Hepatic stellate cell (primary cell): ENCODE measurements at places on chromosomes 7 and 10.
A peak's percentile ranks its signal among the peaks of the same experiment; 100 is the strongest.

- DNase-seq: no peak
These were observed 39.0 kb downstream of the DIP2C start for GRCh38 chr10:650441-650851.

- no peak for DNase-seq
These were observed 261.1 kb downstream of the GFRA1 start for GRCh38 chr10:116011929-116012328.

DNA sequence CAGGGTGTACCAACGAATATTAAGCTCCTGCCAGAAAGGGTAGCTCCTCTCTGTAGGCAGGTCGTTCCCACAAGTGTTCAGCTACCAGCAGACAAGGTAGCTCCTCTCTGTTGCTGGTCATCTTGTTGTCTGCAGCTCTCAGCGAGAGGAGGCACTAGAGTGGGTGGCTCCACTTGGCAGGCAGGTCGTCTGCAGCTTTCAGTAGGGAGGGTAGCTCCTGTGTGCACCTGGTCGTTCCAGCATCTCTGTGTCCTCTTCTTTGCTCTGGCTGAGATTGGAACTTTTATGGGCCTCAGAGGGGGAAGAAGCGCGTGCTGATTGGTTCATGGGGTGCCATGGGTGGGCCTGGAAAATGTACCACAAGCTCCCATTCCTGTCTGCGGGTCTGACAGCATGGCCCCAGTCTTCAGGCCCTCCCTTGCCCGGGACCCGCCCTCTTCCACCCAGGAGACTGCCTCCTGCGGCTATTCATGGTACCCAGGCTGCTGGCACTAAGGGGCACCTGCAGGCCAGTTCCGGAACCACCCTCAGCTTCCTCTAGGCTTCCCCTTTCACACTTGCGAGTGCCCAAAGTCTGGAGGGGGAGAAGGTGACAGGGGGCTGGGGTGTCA, 63.9 kb upstream of the CACNA2D1 start:
- no peak for DNase-seq

DNA sequence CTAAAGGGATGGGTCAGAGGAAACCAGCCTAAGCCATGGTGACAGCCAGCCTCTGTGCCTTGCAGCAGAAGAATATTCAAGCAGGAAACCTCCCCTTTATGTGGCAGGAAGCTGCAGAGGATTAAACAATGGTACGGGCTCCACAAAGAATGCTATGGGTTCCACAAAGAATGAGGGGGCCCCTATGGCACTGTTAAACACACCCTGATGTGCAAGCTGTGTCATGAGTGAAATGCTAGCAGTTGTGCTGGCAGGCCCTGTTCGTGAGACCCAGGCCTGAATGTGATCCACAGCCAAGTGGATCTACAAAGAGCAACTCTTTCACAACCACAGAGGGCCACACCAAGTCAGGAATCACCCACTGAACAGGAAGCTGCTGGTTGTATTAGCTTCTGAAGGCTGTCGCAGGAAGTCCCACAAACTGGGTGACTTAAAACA, 68.9 kb downstream of the MYOF start:
- no peak for DNase-seq

DNA sequence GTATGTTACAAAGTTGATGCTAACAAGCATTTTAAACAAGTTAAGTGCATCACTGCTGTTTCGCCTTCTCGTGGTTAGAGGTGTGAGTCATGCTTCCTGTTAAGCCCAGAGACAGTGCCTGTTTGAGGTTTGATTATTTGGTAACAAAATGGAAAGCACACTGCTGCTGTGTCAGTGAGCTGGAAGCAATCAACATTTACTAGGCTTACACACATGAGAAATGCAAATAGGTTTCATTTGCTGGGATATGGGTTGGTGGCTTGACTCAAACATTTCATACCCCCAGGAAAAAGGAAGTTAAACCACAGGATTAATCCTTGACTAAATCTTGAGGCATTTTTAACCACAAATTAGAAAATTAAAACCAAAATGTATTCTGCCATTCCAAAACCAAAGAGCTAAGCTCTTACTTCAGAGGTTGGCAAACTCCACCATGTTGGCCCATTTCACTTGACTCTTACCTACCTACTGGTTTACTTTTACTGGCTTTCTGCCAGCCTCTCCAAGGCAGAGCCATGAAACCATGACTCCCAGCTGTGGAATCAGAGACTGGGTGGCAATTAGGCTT, 139.2 kb downstream of the ETV1 start:
- DNase-seq: peak; percentile 76

- DNase-seq: no peak
These were observed 66.5 kb downstream of the SHH start for GRCh38 chr7:155745737-155746136.

DNA sequence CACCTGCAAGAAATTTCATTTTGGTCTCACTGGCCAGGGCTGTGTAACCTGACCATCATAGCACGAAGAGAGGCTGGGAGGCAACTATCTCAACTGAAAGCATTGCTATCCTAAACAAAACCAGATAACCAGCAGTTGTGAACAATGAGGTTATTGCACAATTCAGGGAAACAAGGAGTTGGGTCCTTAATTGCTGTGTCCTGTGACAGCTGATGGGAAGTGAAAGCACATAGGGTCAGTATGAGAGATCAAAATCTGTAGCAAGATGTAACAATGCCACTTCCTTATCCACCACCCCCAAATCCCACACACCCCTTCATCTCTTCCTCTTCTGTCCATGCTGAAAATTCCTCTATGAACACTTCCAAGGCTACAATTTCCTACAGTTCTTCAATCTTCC, 80.2 kb downstream of the HTR7 start:
- DNase-seq: no peak

DNA sequence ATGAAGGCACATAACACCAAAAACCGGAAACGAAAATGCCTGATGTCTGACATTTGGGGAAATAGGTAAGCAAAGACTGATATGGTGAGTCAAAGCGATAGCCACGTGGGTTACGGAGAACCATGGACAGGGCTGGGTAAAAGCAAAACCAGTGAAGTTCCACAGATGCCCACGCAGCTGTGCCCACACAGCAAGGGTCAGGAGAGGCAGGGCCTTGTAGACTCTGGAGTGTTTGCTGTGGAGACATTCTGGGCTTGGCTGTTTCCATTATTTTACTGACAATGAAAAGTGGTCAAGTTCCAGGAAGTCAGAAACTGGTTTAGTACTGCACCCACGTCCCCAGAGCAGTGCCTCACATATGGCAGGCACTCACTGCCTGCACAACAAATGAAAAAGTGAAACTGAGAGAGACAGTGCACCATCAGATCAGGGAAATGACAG, 148.7 kb downstream of the ZMYND11 start:
- DNase-seq: no peak

GRCh38 chr7:99406557-99406956, 1.8 kb downstream of the PDAP1 start:
- no peak for DNase-seq

DNA sequence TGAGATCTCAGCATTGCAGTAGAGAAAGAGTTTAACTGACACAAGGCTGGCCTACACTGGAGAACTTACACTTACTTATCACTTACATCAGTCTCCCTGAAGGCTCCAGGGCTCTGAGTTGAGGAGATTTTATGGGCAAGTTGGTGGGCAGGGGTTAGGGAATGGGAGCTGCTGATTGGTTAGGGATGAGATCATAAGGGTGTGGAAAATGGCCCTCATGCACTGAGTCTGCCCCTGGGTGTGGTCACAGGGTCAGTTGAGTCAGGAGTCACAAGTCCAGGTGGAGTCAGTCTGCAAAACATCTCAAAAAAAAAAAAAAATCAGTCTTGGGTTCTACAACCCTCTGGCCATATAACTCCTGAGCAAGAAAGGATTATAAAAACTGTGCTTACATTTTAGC, 60.5 kb downstream of the PPP1R17 start:
- DNase-seq: no peak

- DNase-seq: no peak
These were observed 45.8 kb downstream of the OAT start for GRCh38 chr10:124372899-124373298.
